Naive thymus-derived CD4-positive, alpha-beta T cell (primary cell): ENCODE measurements at places on chromosomes 7 and 10.

DNA sequence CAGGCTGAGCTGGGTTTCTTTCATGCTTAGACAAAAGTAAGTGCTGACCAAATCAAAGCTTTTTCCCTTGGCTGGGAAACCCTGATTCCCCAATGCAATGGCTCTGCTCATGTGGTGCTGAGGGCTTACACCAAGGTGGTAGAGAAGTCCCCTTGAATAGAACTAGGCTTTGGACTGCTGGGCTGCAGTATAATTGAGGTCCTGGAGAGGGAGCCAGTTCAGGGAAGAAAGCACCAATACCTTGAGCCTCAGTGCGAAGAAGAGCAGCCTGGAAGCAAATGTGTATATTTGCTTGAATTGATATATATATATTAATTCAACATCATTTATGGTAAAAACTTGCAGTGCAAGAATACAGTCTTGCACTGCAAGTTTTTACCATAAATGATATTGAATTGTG is 391.1 kb downstream of the RPS24 start:
- DNase-seq, result no peak

GRCh38 chr7:106480616-106481031 is 180.3 kb downstream of the CCDC71L start:
- DNase-seq, result no peak

DNA sequence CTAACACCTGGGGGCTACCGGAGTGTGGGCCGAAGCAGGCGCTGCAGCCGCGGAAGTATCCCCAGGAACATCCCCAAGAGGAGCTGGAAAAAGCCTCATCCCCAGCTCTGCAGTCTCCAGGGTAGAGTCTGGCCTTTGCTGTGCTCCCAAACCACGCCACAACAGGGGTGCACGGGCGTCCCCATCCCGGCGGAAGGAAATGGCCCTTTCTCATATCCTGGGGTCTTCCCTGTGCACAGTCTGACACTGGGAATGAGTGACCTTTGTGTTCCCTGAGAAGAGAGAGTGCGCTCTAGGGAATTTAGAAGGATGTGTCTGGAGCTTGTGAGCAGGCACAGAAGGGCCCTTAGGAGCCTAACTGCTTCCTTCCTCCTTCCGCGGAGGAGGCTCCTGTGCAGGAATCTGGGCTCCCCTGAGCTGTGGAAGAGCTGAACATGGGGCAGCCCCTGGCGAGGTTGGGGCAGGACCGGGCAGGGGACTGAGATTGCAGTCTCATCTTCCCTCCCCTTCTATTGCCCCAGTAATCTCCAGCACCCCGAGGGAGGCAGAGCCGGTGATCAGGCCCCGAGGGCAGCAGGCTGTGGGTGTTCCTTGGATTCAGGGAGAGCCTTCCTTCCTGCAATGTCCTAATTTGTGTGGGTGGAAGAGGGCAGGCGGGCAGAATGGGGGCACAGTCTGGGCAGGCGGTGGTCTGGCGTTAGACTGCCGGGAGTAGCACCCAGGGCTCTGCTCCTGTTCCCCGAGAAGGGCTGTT is 1.3 kb downstream of the REPIN1 start:
- DNase-seq, result no peak

DNA sequence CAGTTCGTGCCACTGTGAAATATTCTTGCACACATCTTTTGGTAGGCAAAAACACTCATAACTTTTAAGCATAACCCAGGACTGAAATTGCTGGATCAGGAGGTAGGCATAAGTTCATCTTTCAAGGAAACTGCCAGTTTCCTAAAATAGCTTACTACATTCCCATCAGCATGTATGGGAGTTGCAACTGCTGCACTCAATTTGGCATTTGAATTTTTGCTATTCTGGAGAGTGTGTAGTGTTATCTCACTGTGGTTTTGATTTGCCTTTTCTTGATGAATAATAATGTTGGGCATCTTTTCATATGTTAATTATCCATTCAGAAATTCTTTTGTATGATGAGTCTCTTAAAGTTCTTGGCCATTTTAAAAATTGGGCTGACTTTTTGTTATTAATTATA is 95.2 kb downstream of the ORC5 start:
- no peak for DNase-seq

DNA sequence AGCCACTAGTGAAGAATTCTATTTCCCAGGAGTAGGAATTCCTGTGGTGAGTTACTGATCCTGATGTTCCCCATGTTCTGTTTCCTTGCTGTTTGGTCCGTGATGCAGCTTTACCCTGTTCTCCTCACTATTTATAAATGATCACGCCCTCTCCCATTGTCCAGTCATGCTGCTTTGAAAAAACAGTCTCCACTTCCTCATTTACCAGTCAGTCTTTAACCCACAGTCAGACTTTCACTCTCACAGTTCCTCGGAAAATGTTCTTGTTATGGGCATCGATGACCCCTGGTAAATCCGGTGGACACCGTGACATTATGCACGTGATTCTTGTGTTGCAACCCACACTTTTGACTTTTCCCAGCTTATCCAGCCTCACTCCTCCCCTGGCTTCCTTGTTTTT is 14.4 kb downstream of the SCIN start:
- no peak for DNase-seq

DNA sequence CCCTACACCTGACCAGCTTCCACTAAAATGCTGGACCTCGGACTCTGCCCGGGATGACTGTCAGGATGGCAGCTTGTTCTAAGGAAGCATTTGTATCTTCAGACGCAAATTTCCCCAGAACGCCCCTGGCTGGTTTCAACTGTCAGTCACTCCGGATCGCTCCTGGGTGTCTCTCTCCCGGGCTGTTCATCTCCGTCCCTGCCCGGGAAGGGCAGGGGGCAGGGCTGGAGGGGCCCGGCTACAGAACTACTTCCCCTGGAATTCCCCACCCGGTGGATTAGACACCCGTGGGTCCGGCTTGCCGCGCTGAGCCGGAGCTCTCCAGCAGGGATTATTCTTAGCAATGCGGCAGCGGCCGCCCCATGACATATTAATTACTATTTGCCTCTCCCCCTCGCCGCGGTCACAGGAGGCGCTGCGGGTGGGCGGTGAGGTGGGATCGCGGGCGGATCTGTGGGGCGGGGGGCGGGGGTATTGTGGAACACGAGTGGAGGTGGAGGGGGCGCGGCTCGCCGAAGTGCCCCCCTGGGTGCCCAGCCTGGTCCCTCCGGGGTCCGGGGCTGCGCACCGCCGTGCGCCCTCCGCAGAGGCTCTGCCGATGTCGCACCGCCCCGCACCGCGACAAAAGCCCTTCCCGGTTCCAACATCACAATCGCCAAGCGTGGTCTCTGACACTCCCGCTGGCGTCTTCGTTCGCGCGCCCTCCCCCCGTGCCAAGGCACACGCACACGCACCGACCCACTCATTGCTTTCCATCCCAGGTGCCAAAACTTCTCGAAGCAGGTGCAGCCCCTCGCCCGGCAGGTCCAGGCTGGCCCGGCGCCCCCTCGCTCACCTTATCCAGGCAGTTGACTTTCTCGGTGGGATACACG is 276.1 kb upstream of the NEBL start:
- no peak for DNase-seq

- DNase-seq, result no peak
Measured at GRCh38 chr7:113175525-113176104, 57.3 kb upstream of the SMIM30 start.

DNA sequence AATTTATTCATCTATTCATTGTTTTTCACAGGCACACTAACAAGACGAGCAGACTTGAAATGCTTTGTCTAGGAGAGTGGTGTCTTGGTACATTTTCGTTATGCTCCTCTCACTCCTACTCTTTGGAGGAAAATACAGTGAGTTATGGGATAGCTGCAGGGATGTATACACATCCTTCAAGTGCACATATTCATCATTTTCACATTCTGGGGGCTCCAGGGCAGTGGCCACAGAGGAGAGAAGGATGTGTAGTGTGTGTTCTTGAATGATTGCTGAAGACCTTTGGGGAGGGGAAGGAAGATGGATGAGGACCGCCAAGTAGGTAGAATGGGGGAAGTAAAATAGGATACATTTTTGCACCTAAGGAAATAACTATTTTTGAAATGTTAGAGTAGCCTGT is 34.8 kb upstream of the ORC5 start:
- no peak for DNase-seq

DNA sequence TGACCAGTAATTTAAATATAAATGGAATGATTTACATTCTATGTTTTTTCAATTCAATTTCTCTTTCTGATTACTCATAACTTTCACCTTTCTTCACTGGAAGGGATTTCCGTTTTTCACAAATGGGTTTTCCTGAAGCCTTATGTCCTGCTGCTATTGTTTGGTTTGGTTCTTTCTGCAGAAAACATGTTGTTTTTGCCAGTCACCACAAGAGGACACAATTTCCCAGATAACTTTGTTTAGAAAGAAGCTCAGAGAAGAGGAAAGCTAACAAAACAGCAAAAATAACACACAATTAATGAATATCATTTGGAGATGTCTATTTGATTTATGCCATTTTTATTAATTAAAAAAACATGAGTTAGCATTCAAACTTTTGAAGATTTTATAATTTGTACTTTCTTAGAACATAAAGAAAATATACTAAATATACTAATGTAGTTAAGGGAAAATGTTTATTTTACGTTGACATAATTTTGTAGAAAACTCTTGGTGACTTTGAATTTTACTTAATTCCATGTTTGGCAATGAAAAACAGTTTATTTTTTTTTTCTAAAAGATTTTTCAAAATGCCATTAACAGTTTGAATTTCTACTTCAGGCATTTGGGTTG is 4.6 kb upstream of the TWIST1 start:
- DNase-seq, result no peak

GRCh38 chr10:99558708-99559107 is 26.0 kb downstream of the NKX2-3 start:
- DNase-seq, result no peak

DNA sequence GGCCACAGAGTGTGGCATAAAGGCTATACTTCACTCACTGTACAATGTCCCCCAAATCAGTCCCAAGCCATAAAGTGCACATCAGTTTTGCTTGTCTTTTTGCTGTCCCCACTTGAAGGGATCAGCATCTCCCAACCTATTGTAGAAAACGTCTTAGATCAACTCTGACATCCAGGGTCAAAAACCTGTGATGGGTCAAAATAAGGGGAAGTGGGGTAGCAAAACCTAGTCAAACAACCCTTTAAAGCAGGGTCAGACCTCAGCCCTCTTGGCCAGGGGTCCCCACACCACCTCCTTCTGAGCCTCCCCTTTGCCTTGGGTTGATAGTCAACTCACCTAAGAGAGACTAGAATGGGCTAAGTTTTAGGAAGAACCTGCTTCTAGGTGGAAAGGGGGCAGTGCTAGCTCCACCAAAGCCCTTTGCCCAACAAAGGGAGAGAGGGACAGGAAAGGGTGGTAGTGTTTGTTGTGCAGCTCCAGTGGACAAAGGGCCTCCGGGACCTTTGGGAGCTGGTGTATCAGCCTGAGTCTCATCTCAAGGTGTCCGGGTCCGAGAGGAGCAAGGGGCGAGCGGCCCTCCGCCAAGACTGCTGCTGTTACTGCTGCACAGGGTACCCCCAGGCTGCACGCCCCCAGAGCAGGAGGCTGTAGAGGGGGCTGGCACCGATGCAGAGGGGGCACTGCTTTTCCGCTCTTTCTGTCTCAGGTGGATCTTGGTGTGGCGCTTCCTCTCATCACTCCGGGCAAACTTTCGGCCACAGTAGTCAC is 3.3 kb downstream of the EGR2 start:
- DNase-seq, result no peak

DNA sequence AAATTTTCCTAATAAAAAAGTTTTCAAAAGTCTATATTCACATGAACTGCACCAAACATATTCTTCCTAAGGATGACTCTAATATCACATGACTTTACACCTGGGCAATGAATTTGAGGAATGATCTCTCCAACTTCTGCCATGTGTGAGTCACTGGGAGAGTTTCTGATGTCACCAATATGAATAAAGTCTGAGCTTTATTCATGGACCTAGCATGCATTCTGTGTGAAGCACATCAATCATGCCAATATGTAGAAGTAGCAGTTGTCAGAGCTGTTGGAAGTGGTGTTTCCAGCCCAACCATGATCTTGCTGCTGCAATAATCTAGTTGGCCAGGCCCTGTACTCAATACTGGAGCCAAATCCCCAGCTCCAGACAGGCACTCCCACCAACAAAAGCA is 91.7 kb upstream of the IFRD1 start:
- DNase-seq, result no peak

DNA sequence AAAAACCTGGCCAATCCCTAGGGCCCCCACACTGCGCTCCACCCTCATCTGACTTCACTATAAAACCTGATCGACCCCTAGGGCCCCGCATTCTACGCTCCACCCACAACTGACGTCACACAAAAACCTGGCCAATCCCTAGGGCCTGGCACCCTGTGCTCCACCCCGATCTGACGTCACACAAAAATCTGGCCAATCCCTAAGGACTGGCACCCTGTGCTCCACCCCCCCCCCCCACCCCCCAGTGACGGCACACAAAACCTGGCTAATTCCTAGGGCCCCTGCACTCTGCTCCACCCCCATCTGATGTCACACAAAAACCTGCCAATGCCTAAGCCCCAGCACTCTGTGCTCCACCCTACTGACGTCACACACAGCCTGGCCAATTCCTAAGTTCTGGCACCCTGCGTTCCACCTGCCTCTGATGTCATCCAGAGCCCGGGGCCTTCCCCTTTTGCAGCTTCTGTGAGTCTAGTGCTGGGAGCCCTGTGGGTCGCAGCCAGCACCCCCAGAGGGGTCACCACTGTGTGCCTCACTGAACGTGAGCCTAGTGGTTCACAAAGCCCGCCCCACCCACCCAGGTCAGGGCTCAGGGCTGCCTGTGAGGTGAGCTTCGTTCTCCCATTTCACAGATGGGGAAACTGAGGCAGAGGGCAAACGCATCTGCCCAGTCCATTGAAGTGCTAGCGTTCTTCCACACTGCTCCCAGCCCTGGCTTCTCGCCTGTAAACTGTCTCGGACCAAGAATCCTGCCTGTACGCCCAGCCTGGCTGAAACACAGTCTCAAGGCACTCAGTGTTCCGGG is 40.6 kb downstream of the MICALL2 start:
- DNase-seq, result no peak

- no peak for DNase-seq
Measured at GRCh38 chr10:131860806-131861440, 39.9 kb upstream of the PPP2R2D start.

- no peak for DNase-seq
Measured at GRCh38 chr7:132709971-132710567, 133.8 kb upstream of the PLXNA4 start.

DNA sequence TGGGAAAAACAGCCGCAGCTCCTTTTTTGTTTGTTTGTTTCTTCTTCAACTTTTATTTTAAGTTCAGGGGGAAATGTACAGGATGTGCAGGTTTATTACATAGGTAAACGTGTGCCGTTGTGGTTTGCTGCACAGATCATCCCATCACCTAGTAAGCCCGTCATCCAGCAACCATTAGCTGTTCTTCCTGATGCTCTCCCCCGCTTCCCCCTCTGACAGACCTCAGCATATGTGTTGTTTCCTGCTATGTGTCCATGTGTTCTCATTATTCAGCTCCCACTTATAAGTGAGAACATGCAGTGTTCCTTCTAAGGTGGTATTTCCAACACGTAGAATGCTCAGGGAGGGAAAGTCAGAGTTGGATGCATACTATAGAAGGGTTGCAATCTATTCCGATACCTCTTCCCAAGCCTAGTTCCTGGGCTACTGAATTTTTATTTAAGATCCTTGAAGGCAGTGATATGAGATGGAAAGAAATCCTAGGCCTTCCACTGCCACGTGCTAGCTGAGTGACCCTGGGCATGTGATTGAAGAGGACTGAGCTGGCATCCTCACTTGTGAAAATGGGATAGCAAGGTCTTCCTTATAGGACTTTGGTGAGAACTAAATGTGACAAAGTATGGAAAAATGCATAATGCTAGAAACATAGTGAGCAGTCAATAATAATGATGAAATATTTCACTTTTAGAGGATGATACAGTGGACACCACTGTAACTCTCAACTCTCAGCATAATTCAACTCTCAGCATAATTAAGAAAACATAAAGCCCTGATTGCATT is 278.5 kb downstream of the REEP3 start:
- DNase-seq, result no peak

- DNase-seq, result no peak
Measured at GRCh38 chr10:75375838-75376237, 25.7 kb downstream of the ZNF503 start.
